ENCODE measurements at places on chromosomes 7 and 10.

GRCh38 chr10:10658172-10658785, 359.4 kb upstream of the CELF2 start:
- no peak for ATAC-seq

GRCh38 chr10:78319841-78320240, 286.2 kb downstream of the RPS24 start:
- no peak for ATAC-seq

GRCh38 chr10:91050371-91051034, 129.6 kb upstream of the ANKRD1 start:
- no peak for ATAC-seq

DNA sequence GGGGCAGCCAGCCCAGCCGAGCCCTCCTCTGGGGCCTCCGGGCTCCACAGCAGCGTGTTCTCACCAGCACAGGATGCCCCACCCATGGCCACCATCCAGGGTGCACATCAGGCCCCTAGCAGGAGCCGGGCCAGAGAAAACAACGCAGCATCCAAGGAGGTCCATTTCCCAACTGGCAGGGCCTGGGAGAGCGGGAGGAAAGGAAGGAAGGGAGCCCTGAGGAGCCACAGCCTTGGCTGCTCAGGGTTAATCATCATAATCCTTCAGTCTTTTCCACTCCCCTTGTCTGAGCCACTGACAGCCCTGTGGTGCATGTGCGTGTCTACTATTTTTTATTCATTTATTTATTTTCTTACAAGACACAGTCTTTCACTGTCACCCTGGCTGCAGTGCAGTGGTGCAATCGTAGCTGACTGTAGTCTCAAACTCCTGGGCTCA, 3.6 kb downstream of the PLAC9 start:
- peak; percentile 50 for ATAC-seq

DNA sequence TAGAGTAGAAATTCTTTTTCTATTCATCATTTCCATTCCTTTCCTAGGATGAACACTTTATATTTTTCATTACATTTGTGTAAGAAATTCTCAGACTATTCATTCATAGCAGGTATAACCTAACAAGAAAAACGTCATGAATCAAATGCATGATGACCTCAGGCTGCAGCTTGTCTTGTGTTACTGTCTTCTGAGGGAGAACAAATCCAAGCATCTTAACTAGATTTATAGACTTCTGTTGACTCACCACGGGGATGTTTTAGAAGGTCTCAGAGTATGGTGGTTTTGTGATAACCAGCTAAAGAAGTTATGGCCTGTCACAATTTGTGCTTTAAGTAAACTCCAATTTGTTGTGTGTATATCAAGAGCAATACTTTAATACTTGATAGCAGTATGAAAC, 102.7 kb downstream of the ANKRD7 start:
- ATAC-seq, result peak; percentile 94

- no peak for ATAC-seq
These were observed 761.1 kb downstream of the IPMK start for GRCh38 chr10:57506414-57507094.

GRCh38 chr10:24857031-24857725, 95.2 kb downstream of the PRTFDC1 start:
- ATAC-seq, result peak; percentile 79

DNA sequence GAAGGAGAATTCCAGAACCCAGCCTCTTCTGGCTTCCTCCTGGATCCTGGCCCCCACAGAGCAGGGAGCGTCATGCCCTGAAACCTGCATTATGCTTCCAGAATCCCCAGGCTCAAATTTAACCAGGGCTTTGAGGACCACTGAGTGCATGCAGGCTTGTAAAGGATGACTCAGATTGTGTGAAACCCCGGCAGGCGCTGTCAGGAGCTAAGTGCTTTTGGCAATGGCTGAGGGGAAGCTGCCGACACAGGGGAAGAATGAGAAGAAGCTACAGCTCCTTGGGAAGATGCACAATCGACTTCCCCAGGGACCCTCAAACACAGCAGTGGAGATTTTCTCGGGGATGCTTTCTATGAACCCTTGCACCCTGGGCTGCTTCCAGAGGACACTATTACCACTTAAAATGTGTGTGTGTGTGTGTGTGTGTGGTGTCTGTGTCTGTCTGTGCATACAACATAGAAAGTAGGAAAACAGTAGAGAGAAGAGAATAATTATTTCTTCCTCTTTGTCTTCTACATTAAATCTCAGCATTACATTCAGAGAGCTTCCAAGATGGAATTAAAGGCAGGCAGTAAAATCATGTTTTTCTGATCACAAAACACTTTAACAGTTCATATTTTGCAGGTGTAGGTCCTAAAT, 183.5 kb upstream of the INHBA start:
- ATAC-seq, result peak; percentile 55

DNA sequence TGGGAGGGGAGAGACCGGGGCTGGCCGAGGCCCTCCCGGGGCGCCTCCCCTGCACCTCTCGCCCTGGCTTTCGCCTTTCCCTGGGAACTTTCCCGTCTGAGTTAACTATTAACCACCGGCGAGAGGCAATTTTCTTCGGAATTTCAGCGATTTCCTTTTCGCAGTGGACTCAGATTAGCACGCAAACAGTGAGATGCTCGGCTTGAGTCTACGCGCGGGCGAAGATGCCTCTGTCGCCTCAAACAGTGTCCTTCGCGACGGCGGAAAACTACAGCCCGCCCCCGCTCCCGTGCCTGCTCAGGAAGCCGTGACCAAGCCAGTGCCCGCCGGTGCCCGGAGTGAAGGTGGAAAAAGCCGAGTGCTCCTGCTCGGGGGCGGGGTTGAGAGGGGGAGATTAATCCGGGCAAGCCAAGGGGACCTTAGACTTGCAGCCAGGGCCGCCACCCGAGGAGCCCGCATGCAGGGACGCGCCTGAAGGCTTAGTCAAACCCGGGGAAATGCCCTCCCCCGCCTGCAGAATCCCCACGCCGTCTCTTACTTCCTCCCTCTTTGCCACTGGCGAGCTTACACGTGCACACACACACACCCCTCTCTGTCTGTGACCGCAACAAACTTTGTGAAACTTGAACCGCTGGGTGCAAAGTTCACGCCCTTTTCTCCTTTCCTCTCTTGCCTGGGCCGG, 14.5 kb upstream of the PAX2 start:
- ATAC-seq, result no peak

- ATAC-seq, result peak; percentile 21
These were observed 1.6 kb downstream of the FZD8 start for GRCh38 chr10:35640474-35640873.
